ENCODE measurements at places on chromosomes 3 and 15. TPM values are rescaled to one million over a fixed set of nuclear protein-coding genes. Genes with fewer than 3 reads are reported as not detected.

GRCh38 chr3:146557745-146558144, 13.3 kb upstream of the PLSCR1 start:
- DNase-seq, result no peak

- DNase-seq, result no peak
Observed at GRCh38 chr3:177446165-177446601, 248.9 kb upstream of the TBL1XR1 start.

GRCh38 chr3:88189361-88189810, 39.6 kb downstream of the C3orf38 start:
- no peak for DNase-seq

- no peak for DNase-seq
Observed at GRCh38 chr3:48039487-48040190, 23.4 kb upstream of the MAP4 start.

The LINGO1 gene
- polyA plus RNA-seq, result 16.8 TPM

GRCh38 chr3:70734756-70735155, 422.3 kb upstream of the MDFIC2 start:
- DNase-seq, result no peak

DNA sequence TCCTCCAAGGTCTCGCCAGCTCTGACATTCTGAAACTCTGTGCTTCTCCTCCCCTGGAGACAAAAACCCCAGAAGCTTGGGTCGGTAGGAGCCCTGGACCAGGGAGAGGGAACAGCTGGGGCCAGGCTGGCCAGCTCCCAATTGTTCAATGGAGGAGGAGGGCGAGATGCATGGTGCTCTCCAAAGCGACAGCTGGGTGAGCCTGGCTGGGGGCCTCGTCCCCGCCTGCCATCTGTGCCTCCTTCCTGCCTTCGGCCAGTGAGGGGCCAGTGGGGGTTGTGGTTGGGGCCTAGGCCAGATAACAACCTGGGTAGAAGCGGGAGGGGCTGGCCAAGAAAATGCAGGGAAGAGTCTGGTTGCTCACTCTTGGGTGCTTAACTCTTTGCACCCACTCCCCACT, 79.4 kb downstream of the CORO2B start:
- no peak for DNase-seq

- DNase-seq, result no peak
Observed at GRCh38 chr15:57221134-57221533, 155.2 kb upstream of the CGNL1 start.

- no peak for DNase-seq
Observed at GRCh38 chr3:34022147-34022546, 223.7 kb downstream of the PDCD6IP start.

DNA sequence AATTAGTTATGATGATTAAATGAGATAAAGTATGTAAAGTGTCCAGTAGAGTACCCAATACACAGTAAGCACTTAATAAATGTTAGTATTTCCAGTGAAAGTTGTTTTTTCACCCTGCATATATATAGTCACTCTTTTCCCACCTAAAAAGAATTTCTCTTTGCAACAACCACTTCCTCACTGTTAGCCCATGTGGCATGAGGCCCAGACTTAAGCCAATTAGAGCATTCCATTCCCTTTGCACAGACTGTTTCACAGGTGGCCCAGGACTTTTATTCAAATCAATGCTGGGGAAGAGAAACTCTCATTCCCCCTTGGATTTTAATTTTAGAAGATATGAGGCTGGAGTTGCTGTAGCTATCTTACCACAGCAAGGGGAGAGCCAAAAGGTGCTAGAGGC, 3.7 kb downstream of the IFT80 start:
- no peak for DNase-seq

The NECTIN3 gene
- polyA plus RNA-seq, result 48.2 TPM

DNA sequence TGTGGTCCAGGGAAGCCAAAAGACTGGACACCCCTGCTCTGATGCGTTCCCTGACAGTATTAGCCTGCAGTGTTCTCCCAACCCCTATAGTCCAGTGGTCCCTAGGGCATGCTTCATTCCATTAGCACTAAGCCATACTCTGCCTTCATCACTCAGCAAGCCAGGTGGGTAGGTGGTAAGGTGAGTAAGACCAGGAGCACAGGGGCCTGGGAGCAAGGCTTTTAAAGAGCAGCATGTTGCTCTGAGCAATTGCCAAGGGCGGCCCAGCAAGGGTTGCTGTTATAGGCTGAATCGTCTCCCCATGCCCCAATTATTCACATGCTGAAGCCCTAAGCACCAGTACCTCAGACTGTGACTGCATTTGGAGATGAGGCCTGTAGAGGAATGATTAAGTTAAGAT, 11.0 kb downstream of the CXCR6 start:
- no peak for DNase-seq

DNA sequence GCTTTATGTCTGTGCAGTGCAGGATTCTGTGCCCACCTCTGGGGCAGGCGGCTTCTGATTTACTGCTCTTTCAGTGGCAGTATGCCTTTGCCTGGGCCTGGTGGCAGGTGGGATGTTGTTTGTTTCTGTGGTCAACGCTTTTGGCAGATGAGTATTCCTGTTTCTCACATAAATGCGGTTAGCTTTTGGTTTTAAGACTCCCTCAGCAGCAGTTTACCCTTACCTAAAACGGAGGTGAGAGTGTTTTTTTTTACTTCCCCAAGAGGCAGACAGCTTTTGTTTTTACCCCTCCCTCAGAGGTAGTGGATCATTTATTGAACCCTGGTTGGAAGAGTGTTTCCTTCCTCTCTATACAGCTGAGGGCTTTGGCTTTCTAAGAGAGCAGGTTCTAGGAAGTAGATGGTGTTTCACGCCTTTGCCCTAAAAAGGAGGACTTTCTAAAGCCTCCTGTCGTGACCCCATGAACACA, 134.1 kb upstream of the PLSCR5 start:
- no peak for DNase-seq

DNA sequence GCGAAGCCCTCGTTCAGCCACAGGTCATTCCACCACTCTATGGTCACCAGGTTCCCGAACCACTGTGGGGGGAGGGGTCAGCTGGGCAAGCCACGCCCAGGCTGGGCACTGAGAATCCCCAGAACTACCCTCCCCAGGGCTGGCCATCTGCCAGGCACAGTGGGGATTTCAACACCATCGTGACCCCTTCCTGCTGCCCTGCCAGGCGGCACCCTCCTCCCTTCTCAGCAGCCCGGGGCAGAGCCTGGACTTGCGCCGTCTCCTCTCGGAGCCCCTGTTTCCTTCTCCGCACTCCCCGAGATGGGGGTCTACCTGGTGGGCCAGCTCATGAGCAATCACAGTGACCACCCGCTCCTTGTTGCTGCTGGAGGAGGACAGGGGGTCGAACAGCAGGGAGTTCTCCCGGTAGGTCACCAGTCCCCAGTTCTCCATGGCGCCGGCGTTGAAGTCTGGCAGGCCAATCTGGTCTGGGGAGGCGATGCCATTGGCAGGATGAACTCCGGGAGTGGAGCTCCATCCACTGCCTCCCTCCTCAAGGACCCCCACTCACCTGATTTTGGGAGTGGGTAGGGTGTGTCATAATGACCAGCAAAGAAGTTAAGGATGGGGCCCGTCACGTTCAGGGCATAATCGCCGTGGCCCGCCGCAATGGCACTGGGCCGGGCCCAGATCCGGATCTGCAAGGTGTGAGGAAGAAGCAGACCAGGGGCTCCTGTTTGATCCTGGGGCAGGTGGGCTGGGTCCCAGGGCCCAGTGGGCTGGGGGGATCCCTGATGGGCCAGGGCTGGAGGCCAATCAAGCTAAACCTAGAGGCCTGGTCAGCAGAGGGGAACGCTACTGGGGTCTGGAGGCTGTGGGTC, 10.5 kb downstream of the ANPEP start:
- DNase-seq, result no peak

DNA sequence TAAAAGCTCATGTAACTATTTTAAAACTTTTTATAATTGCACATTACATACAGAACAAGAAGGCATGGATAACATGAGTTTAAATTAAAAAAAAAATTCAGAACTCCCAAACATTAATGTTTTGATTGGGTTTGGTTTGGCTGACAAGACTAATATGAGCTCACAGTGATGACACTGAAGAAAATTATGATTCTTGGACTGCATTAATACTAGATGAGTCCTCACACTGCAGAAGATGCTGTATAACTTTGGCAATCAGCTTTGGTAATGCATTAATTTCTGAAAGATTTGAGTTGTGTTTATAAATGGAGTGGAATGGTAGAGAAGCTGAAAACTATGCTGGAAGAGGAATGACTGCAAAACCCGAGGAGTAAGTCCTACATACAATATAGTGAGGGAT, 358.9 kb downstream of the PLCL2 start:
- no peak for DNase-seq

DNA sequence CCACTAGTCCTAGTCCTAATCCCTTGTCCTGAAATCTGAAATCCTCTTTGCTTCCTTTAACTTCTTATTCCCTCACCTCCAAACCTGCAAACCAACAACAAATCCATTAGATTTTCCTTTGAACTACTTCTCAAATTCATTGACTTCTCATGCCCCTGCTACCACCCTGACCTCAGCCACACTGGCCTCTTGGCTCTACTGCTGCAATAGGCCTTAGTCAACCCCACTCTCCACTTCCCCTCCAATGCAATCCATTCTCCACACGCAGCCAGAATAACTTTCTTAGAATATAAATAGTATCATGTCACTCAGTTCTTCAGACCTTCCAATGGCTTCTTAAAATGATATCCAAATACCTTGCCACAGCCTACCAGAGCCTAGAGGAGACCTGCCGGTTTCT, 131.1 kb upstream of the GADL1 start:
- no peak for DNase-seq

GRCh38 chr3:108157273-108157672, 65.0 kb downstream of the IFT57 start:
- no peak for DNase-seq

GRCh38 chr3:21466476-21466875, 284.5 kb downstream of the ZNF385D start:
- DNase-seq, result no peak

GRCh38 chr15:52858782-52859176, 68.6 kb upstream of the ONECUT1 start:
- no peak for DNase-seq

The MOBP gene
- polyA plus RNA-seq, result 0.12 TPM

- no peak for DNase-seq
Observed at GRCh38 chr3:46135475-46135874, 72.6 kb downstream of the CCR1 start.

DNA sequence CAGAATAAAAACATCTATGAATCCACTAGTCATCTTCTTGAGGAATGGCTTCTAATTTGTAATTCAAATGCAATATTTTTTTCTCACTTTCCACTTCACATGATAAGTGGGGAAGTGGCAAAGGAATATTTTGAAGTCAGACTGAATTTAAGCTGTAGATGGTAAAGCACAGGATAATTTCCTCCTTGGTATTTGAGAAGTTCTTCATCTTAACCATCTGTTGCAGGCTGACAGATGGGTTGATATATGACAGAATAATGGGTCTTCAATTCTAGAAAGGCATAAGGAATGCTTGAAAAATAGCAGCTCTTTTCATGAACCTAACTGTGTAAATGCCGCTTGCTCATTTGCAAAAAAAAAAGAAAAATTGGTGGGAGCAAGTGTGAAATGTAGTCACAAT, 66.5 kb upstream of the SNTN start:
- DNase-seq, result no peak

DNA sequence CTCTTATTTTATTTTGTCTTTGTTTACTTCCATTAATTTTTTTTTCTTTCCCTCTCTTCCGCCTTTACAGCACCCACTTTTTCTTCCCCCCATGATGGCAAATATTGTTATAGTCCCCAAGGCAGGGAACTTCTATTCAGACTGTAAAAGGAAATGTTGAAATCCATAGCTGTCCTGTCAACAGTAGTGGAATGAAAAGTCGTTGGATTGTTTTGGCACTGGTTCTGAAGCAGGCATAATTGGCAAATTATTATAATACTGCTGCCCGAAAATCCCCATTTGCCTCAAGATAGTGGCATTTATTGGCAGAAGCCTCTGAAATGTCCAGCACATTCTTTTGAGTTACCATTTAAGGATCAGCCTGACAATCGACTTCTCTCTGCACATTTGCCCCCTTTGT, 150.6 kb downstream of the TPRG1 start:
- no peak for DNase-seq

DNA sequence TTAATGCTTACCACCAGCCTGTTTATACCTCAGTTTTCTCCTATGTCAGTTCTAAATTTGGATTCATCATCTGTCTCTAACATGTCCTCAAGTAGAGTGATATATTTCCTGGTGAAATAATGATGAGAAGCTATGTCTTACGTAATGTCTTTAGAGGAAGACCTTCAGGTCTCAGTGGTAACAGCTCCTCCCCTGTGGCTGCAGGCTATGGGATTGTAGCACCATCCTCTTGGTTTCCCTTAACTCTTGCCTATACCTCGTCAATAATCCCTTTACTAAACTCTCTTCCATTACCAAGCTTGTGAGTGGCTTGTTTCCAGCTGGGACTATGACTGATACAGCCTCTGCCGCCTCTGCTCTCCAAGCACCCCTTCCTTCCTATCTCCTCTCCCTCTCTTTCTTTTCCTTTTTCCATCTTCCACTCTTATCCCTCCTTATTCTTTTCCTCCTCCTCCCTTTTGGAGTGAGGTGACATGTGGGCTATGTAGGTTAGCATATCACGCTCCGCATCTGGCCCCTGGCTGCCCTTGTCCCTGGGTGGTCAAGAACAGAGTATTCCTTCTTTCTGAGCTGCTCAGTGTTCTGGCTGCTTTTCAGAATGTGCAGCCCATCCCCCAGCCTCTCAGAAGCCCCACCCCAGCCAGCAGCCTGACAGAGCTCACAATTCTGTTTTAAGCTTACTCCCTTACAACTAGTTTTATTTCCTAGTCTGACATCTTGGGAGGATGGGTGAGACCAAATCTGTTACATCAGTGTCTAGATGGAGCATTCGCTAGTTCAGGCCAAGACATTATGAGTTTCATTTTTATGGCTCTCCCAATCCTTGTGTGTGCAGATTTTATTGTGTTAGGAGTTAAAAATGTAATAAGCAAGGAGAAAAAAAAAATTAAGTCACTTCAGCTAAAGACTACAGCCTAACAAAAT, 75.0 kb upstream of the RNU6-1 start:
- DNase-seq, result peak; percentile 47

- no peak for DNase-seq
Observed at GRCh38 chr3:28349469-28350000, 911 bp upstream of the AZI2 start.

The GTPBP8 gene
- 20.2 TPM for polyA plus RNA-seq

DNA sequence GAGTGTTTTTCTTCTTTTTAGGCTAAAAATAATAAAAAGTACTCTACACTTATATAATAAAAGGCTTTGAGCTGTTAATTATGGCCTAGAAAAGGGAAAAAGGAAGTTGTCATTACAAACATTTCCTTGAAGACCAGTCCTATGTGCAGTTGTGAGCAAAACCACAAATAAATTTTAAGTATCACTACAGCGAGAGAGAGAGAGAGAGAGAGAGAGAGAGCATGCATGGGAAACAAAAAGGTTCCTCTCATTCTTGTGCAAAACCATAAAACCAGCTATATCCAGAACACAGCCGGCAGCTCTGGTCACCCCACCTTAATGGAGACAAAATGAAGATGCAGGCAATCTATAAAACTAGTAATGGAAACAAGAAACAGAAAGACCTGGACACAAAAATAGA, 33.6 kb downstream of the HEG1 start:
- DNase-seq, result no peak

The DUOXA1 gene
- 0.57 TPM for polyA plus RNA-seq

DNA sequence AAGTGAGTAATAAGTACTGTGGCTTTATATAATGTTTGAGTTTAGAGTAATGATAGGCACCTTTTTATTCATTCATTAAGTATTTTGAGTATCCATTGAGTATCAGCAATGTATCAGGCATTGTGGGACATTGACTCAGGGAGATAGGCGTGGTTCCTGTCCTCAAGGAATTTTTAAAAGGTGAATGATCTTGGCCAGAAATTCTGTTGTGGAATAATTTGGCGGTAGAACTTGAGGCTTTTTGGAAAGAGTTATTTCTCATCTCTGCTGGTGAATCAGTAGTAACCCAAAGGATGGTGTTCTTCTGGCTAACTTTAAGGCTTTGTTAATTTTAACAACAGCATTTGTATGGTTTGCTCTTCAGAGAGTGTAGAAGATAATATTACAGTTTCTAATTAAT, 2.0 kb downstream of the RAB7A start:
- DNase-seq, result no peak
